ENCODE measurements at places on chromosomes 3 and 15. TPM values are rescaled to one million over a fixed set of nuclear protein-coding genes. Genes with fewer than 3 reads are reported as not detected.

The MINDY2 gene
- total RNA-seq, result 17.9 TPM

The SLC9C1 gene
- 0.50 TPM for total RNA-seq

The CLDN18 gene
- 0.20 TPM for total RNA-seq

The EFCAB12 gene
- total RNA-seq, result 4.9 TPM

The THBS1 gene
- total RNA-seq, result 70.6 TPM

The GOLGA8H gene
- 0.79 TPM for total RNA-seq

The GOLGA6L4 gene
- total RNA-seq, result 2.0 TPM

The TRPC1 gene
- 32.1 TPM for total RNA-seq

The ALPK3 gene
- total RNA-seq, result 5.8 TPM

The DOCK3 gene
- 31.5 TPM for total RNA-seq

The EIF1B gene
- 43.0 TPM for total RNA-seq

The DTX3L gene
- total RNA-seq, result 13.4 TPM

The SRGAP3 gene
- total RNA-seq, result 46.1 TPM

The RBP2 gene
- not detected for total RNA-seq

The ROPN1B gene
- total RNA-seq, result 2.4 TPM

The DNAH12 gene
- total RNA-seq, result 2.8 TPM

The ZNF445 gene
- total RNA-seq, result 19.7 TPM

The TF gene
- 466 TPM for total RNA-seq

The ZNF502 gene
- 13.1 TPM for total RNA-seq

The CSPG5 gene
- total RNA-seq, result 78.2 TPM

The NANOGP8 gene
- 0.61 TPM for total RNA-seq

The ULK3 gene
- 41.8 TPM for total RNA-seq

The CP gene
- 48.7 TPM for total RNA-seq

The CCK gene
- 5.1 TPM for total RNA-seq

The PARP15 gene
- total RNA-seq, result 0.55 TPM

The TM4SF18 gene
- total RNA-seq, result 12.4 TPM

The NR2E3 gene
- 0.72 TPM for total RNA-seq

The AGBL1 gene
- total RNA-seq, result 1.1 TPM

The CISH gene
- total RNA-seq, result 2.4 TPM

Measured in spinal cord (tissue), 10 donors.